ENCODE measurements at places on chromosomes 13 and 19.

- no peak for DNase-seq
Measured at GRCh38 chr19:38247126-38247525, 9.0 kb downstream of the PPP1R14A start.

GRCh38 chr19:8814176-8814575 is 17.9 kb downstream of the ZNF558 start:
- DNase-seq: no peak

DNA sequence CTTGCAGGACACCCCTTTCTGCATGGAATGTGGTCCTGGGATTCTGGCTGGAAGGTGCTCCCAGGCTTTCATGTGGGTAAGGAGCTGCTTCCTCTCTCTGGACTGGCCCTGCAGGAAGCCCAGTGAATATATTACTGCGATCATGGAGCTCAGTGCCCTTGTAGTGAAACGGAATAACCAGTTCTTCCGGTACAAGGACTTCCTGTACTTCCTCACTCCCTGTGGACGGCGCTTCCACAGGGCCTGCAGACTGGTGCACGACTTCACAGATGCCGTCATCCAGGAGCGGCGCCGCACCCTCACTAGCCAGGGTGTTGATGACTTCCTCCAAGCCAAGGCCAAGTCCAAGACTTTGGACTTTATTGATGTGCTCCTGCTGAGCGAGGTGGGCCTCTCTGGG is 8.0 kb downstream of the CYP4F8 start:
- no peak for DNase-seq

GRCh38 chr13:103451656-103452055 is 385.4 kb upstream of the SLC10A2 start:
- DNase-seq: no peak

GRCh38 chr13:32911506-32911905 is 104.7 kb upstream of the KL start:
- DNase-seq: peak; percentile 25

- no peak for DNase-seq
Measured at GRCh38 chr19:11479898-11480714, 740 bp downstream of the ELAVL3 start.

GRCh38 chr13:43058318-43058674 is 34.9 kb downstream of the DNAJC15 start:
- DNase-seq: no peak

DNA sequence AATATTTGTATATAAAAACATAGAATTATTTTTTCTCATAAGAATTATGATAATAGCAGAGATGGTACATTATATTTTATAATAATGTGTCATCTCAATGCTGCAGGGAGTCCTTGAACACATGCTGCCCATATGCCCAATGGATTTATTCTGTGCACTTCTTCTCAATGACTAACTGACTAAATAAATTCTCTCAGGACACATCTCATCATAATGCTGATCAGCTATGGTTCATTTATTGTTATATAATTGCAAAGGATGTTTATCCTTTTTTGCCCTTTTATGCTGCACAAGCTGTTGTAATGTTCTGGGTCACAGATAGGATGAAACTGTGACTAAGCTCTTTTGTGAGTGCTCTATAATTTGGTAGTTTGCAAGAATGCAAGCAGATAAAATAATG is 1273.3 kb upstream of the ATXN8OS start:
- DNase-seq: no peak

DNA sequence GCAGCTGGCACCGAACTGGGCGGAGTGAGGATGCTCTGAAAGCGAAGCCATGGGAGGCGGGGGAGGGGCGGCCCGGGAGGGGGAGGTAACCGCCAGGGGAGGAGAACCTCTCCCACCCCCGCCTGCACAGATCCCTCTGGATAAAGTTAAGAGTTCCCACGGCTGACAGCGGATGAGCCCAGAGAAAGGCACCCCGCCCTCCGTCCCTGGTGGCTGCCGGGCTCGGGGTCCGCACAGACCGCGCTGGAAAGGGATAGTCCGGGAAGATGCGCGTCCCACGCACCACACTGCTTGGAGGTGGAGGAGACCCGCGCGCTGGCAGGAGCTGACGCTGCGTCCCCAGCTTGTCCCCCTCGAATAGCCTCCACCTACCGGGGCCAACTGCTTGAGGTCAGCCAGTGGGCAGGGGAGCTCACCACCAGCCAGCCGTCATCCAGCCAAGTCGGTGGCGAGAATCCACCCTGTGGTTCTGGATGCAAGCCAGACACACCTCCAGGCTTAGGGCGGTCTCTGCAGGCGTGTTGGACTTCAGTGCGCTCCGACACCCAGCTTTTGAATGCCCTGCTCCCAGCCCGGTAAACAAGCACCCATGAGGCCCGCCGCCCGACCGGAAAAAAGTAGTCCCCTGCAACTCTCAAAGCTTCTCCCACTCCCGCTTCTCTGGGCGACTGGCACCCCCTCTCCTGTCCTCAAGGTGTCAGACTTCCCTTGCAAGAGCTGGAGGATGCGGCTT is at the start of gene TRPC4:
Gene TRPC4 (minus strand): TSS at position 17 of the 733 bp plus-strand sequence. CDS start 86,439 bp downstream, outside the sequence.
- peak; percentile 11 for DNase-seq

DNA sequence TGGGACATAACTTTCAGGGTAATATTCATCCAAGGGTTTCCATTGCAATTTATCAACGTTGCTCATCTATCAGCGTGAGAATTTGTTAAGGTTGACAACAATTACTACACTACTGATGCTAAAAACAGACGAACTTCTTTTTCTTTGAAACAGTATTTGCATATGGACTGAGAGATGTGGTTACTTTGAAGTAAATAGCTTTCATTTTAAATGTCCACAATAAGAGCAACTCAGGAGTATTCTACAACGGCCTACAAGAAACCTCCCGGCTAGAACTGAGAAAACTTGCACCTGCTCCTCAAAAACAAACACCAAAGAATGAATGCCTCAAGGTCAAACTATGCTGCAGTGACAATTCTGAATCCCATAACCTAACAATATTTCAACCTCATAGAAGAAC is 238.4 kb downstream of the IRS2 start:
- no peak for DNase-seq

DNA sequence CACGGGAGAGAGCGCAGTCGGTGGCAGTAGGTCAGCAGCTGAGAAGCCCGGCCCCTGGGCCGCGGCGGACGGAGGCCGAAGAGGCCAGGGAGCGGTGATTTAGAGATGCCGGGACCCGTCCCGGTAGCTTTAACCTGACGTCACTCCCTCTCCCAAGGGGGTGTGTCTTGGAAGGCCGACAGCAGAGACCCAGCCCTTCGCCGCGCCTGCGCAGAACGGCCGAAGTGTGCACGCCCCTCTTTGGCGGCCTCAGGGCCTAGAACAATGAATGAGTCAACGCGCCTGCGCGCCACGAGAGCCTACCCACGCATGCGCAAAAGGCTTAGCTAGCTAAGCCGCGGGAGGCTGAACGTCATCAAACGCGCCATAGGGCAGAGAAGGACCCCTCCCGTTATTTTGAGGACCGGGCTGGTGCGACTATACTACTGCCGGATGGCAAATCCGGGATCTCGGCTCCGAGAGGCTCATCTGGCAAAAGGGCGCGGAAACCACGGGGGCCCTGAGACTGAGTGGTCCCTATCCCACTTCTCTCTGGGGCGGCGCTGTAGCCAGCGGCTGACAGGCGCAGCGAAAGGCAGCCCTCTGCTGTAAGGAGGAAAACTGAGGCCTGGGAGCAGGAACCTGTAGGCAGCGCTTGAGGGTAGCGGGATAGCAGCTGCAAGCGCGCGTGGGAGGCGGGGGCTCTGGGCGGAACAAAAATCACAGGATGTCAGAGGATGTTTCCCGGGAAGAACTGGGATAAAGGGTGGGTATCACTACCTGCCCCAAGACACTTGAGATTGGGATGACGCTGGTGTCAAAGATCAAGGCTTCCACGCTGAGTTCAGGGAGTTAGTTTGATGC is at the start of the genes IRGQ and ZNF576:
Gene IRGQ (minus strand): TSS at position 136 of the 843 bp plus-strand sequence. CDS start 796 bp downstream, outside the sequence.
Gene ZNF576 (plus strand): TSS at position 597 of the 843 bp plus-strand sequence. CDS start 514 bp downstream, outside the sequence.
- peak; percentile 100 for DNase-seq

- no peak for DNase-seq
Measured at GRCh38 chr19:4597975-4598671, 38.6 kb upstream of the SEMA6B start.

DNA sequence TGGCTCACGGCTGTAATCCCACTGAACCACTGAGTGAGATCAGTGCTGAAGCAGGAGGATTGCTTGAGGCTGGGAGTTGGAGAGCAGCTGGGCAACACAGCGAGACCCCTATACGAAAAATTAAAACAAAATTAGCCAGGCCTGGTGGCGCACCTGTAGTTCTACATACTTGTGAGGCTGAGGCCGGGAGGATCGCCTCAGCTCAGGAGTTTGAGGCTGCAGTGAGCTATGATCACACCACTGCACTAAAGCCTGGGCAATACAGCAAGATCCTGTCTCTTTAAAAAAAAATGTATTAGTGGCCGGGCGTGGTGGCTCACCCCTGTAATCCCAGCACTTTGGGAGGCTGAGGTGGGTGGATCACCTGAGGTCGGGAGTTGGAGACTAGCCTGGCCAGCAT is 6.3 kb upstream of the SELENOV start:
- DNase-seq: no peak

GRCh38 chr13:42048342-42048683 is at the start of gene DGKH:
TSS of gene DGKH (plus strand) at chr13:42048648. CDS start at chr13:42048774, 126 bp downstream.
- no peak for DNase-seq
